HFF-Myc (cell line): ENCODE measurements at places on chromosomes 6 and 20.

- no peak for DNase-seq
Observed at GRCh38 chr6:21729431-21729830, 135.9 kb downstream of the SOX4 start.

GRCh38 chr6:169559592-169559991 lies 142.2 kb downstream of the WDR27 start:
- no peak for DNase-seq

- no peak for DNase-seq
Observed at GRCh38 chr6:451336-451735, 59.8 kb downstream of the IRF4 start.

DNA sequence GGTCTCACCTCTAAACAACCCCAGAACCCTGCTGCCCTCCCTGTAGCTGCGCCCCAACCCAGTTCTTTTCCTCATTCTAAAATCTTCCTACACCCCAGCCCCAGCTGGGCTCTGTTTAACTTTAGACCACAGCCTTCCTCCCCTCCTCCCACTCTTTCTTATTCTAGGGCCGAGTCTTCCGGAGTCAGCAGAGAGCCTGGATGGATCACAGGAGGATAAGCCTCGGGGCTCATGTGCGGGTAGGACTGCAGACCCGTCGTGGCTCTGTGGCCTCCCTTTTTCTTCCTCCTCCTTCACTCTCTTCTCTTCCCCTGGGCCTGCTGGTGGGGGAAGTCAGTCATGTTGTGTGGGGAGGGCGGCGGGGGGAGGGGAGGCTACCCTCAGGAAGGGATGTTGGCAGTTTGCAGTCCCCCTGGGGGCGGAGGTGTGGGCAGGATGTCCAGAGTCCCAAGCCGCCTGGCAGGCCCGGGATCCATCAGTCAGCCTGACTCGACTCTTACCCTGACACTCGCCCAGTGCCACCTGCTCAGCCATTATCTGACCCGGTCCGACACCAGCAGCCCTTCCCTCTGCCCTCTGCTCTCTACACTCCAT lies 8.1 kb downstream of the CAPN11 start:
- no peak for DNase-seq

GRCh38 chr6:107244742-107245480 lies 129.6 kb upstream of the BEND3 start:
- no peak for DNase-seq

- DNase-seq: no peak
Observed at GRCh38 chr6:14784596-14785492, 461.0 kb upstream of the JARID2 start.

DNA sequence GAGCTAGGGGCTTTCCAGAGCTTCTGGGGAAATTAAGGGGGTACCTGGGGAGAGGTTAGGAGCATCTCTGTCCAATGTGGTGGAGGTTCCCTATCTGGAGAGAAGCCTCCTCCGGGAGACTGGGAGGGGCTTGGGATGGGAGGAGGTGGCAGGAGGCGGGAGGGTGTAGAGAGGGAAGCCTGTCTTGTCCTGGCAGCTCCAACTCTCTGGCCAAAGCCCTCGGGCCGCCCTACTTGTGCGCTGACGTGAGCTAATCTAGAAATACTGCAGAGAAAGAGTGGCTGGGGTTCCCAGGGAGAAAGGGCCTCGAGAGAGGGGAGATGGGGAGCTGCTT lies 1.6 kb upstream of the SLC32A1 start:
- DNase-seq: no peak

DNA sequence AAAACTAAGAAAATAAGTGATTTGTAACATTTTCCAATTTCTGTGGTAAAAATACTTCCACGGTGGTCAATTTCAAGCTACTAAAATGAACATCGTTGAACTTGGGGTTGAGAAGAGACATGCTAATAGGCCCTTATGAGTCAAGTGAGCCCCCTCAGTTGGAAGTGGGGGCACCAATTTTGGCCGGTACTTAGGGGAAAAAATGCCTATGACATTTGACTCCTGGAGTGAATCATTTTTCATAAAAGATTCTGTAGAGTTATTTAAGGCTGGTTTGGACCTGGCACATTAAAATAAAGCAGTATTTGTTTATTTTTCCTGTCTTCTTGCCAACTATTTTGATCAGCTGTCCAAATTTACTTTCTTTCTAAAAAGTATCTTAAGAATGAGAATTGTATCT lies 32.4 kb upstream of the CAP2 start:
- no peak for DNase-seq

- no peak for DNase-seq
Observed at GRCh38 chr6:43923376-43924221, 153.6 kb downstream of the VEGFA start.

DNA sequence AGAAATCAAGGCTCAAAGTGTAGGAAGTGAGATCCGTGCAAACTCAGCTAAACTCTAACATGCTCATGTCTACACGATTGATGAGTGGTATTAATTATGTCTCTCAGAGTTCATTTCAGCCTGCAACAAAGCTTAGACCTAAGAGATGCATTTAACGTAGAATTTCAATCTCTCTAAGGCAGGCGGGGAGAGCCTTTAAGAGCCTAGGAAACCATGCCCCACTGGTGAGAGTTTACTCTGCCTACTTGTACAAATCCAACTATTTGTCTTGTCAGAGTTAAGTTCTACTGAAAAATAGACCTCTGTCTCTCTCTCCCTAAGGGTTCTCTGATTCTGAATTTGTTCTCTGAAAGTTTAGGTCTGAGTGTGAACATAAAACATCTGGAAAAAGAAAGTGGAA lies 100.9 kb downstream of the SPTLC3 start:
- DNase-seq: no peak
